Stimulated activated naive CD4-positive, alpha-beta T cell treated with Interleukin-2 at 50 U/mL for 16 hours (primary cell): ENCODE measurements at places on chromosomes 5 and 9.
A peak's percentile ranks its signal among the peaks of the same experiment; 100 is the strongest.

GRCh38 chr5:172550096-172550765 is 90.8 kb upstream of the NEURL1B start:
- DNase-seq = no peak

GRCh38 chr9:71985297-71985911 is 74.0 kb downstream of the C9orf85 start:
- DNase-seq = no peak

DNA sequence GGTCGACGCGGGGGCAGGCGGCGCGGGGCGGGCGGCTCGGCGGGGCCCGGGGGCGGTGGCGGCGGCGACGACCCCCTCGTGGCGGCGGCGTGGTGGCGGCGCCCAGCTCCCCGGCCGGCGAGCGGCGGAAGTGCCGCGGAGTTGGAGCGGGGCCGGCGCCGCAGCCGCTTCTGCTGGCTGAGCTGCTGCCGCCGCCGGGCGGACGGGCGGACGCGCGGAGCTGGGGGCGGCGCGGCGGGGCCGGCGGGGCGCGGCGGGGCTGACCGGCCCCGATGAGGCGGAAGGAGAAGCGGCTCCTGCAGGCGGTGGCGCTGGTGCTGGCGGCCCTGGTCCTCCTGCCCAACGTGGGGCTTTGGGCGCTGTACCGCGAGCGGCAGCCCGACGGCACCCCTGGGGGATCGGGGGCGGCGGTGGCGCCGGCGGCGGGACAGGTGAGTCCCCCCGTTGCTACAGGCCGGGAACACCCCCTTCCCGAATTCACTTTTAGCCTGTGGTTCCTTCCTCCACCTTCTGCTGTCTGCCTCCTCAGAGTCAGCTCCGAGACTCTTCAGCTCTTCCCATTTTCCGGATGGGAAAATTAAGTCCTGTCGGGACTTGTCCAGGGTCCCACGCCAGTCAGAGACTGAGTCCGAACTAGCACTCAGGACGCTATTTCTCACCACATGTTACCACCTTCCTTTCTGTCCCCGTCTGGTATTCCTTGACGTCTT is at the start of gene GALNT10:
Gene GALNT10, plus strand, starts transcription at position 139 of the 710 bp plus-strand sequence. Its CDS starts 134 bp downstream, at position 273.
- peak; percentile 66 for DNase-seq

- no peak for DNase-seq
Measured at GRCh38 chr5:170603578-170604565, 100.1 kb downstream of the KCNIP1 start.

DNA sequence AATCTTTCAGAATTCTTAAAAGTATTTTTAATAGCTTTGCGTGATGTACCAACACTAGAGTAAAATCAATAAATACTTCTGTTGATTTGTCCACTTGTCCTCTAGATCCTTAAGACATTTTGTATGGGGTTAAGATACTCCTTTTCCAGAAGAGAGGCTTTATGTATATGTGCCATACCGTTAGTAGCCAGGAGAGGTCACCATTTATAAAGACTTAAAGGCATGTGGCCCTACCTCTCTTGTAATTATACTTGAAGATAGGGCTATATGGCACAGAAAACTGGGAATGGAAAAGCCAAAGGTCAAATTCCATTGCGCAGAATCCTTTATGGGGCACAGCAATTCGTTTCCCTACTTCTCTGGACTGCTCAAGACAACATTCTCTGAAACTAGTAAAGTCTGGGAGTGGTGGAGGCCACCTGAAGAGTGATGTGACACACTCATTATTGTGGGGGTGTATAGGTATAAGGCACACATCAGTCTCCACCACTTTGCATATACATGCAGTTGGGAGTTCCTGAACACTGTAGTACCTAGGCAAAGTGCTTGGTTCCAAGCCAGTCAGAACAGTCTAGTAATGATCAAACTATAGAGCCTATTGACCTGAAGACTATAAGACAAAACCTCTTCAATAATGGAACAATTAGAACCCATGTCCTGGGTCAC is 140.1 kb upstream of the FBXL17 start:
- no peak for DNase-seq

GRCh38 chr9:95980262-95981125 is 105.0 kb downstream of the ERCC6L2 start:
- no peak for DNase-seq

DNA sequence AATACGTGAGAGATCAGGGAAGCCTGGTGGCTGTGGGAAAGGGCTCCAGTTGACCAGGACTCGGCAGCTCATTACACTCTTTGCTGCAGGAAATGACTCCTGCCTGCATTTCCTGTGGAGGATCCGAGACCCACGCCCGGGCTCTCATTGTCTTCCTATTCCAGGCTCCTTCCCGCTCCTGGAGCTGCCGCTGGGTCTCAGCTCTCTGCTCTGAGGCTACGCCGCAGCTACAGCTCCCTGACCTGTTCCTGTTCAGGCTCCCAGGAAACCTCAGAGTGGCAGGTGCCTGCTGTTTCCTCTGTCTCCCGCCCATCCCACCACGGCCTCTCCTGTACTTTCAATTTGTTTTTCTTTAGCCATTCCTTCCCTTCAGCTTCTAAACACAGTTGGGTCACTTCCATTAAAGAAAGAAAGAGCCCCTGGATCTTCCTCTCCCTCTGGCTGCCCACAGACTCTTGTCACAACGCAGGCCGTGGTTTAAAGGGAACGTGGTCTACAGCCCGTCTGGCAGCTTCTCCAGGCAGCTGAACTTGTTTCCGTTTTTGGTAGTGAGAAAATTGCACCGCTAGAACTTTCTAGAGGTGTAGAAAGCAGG is 71.5 kb downstream of the IL6ST start:
- no peak for DNase-seq
